ENCODE measurements at places on chromosomes 6 and 20.

- DNase-seq = peak; percentile 63
Observed at GRCh38 chr20:46013829-46014516, 5.3 kb downstream of the MMP9 start.

- DNase-seq = no peak
Observed at GRCh38 chr6:67221226-67221625, 1413.9 kb upstream of the ADGRB3 start.

- no peak for DNase-seq
Observed at GRCh38 chr20:62477669-62478455, 2.1 kb upstream of the GATA5 start.

DNA sequence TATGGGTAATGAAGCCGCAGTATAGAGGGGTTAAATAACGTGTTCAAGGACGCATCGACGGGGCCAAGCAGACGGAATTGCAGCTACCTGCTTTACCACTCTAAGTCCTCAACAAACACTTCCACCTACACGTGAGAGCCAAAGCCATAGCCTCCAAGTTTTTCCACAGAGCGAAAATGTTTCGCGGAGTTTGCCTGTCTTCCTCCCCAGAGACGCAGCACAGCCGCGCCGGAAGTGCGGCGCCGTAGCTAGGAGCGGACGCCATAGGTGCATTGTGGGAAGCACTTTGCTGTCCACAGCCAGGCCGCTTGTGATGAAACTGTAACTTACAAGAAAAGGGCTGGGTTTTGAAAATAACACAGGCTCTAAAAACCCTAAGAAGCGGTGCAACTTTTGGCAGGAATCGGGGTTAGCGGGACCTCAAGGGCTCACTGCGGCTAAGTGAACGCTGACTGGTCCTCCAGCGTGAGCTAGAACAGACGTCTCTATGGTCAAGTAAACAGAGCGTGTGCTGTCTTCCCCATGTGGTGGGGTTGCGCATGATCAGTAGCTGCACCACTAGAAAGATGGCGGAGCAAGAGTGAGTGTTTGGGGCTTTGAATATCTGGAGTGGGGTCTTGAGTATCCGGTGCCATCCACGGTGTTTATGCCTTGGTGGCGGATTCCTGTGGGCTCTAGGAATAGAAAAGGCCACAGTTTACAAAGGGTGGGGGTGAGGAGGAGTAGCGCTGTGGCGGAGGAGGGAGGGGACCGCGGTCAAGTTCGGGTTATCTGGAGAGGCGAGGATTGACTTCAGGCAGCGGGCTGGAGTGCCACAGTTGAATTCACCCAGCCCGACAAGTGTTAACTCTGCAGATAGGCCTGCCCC lies at the start of gene RPL7L1:
RPL7L1 (plus strand) TSS at position 245 of the 868 bp plus-strand sequence; CDS start at position 540, 295 bp downstream.
- DNase-seq = peak; percentile 80

DNA sequence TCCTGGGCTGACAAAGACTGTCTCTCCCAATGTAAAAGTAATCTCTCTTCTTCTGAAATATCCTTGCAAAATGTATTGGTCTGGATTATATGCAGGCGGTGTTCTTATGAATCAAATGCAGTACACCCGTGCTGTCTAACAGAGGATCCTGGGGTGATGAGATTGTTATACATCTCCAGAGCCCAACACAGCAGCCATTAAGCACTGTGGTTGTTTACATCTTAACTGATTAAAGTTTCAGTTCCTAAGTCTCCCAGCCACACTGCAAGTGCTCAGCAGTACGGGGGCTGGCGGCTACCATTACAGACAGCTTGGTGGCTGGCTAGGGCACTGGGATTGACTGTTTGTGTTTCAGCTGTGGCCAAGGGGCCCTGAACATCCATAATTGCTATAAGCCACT lies 7.0 kb downstream of the UNC93A start:
- no peak for DNase-seq

DNA sequence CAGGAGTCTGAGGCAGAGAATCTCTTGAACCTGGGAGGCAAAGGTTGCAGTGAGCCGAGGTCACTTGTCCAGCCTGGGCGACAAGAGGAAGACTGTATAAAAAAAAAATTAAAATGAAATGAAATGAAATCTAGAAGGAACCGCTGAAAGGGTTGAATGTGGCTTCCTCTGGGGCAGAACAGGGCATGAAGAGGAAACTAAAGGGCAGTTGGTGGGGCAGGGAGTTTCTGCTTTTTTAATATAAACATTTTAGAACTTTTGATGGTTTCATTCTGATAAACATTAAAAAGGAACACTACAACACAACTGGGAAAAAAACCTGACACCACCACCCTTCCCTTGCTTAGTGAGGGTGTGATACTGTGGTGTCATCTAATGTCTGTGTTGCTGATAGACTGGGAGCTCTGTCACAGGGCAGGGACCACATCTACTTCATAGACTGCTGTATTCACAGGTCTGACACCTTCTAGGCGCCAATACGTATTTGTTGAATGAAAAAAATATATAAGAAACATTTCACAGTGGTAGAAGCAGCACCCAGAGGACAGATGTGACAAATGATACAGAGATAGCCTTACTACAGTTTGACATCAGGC lies 128.9 kb downstream of the ADAT2 start:
- DNase-seq = no peak

GRCh38 chr6:42403421-42403820 lies 48.3 kb downstream of the TRERF1 start:
- DNase-seq = no peak

GRCh38 chr6:10418862-10419748 lies 4.2 kb upstream of the TFAP2A start:
- DNase-seq = no peak

DNA sequence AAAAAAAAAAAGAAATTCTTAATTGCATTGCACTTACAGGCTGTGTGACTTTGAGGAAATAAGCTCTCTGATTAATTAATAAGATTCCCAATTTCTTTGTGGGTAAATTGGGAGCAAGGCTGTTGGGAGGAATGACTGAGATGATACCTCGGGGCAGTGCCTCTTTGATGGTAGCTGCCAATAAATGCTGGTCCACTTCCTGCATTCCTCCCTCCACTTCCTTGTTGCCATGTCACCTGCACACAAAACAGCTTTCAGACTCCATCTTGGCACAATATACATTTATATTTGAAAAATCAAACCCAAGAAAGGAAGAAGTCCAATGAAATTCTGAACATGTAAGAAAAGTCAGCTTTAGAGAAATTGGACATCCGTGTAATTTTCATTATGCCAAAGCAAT lies 45.1 kb downstream of the MTHFD1L start:
- DNase-seq = no peak

DNA sequence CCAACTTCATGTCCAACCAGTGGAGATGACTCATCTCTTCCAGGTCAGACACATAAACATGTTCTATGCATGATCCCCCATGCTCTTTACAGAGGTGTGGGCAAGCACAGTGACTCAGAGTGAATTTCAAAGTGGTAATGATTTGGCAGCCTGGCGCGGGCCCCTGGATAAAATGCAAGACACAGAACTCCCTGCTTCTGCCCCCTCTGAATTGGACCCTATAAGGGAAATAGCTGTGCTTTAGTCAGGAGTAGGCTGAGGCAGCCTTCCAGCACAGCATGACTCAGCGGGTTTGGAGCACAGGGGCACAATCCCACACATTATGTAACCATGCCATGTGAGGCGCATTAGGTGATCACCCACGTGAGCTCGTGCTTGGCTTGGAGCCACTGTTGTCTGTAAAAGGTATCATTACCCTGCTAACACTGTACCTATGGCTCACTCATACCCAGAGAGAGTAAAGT lies 127.4 kb downstream of the C6orf118 start:
- DNase-seq = no peak

DNA sequence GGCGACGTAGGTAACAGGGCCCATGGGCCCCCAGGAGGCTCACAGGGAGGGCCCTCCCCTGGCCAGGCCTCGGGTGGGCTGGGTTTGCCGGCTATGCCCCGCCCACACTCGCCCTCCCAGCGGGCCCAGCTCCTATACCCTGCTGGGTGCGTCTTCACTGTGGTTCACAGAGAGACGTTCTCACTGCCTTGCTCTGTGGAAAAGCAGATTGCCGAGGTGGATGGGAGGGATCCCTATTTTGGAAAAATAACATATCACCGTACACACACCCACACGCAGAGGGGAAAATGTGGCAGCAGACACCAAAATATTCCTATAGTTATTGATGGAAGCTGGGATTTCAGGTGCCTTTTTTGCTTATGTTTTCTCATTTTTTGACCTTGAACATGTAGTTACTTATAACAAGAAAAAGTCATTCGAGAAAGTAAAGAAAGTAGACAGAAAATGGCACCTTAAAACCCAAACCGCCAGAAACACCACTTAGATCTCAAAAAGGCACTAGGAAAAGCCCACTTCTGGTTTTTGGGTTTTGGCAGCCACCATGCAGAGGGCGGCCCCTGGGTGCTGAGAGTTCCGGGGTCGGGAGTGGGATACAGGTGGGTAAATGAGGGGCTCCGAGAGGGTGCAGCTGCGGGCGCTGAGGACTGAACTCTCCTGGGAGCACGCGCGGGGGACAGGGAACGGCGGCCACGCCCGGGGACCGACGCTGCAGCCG lies 49.4 kb downstream of the TMEM242 start:
- DNase-seq = peak; percentile 22

- DNase-seq = no peak
Observed at GRCh38 chr6:66376001-66376400, 669.0 kb upstream of the EYS start.

- DNase-seq = no peak
Observed at GRCh38 chr6:142698751-142699150, 246.2 kb downstream of the HIVEP2 start.

DNA sequence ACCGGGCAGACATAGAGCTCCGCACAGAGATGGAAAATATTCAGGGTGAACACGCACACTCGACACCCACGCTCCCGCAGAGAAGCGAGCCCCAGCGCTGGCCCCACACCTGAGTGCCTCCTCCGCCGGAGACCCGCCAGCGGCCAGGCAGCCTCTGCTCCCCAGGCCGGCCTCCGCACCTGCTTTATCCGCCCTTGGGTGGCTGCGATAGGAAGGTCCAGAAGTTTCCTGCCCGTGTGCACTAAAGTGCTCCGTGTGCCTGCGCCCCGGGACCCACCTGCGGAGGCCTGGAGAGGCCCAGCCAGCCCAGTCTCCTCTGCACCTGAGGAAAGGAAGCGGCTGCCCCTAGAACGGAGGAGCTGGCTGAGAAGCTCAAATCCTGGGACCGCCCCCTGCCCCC lies 10.8 kb upstream of the FOXC1 start:
- DNase-seq = no peak

DNA sequence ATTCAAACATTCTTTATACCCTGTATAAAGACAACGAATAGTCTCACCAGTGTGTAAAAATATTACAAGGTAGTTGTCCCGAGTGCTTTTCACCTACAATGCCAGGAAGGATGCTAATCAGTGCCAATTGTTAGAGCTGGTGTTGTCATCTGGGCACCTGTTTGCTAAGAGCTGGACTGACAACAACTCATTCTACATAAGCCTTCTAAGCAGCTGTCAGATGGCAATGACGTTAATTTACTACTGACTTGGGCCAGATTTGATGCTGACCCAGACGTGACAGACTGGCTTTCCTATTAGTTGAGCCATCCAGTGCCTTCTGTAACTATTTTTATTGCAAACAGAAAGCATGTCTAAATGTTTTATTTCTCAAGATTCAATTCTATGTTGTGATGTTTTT lies 355.2 kb downstream of the ADGRB3 start:
- no peak for DNase-seq

DNA sequence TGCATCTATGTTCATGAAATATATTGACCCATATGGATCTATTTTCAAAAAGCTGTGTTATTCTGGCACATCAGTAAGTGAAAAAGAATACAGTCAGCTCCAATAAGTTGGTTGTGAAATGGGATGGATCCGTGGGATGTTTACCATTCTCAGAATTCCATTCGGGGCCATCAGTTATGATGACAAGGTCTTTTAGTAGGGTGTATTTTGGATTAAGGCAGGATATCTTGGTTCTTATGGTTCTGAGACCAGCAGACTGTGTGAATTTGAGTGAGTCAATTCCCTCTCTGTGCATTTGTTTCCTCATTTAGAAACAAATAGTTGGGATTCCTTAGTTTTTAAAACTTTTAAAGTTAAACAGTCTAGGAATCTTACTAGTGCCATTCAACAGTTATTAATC lies 287.4 kb downstream of the CD109 start:
- DNase-seq = no peak

DNA sequence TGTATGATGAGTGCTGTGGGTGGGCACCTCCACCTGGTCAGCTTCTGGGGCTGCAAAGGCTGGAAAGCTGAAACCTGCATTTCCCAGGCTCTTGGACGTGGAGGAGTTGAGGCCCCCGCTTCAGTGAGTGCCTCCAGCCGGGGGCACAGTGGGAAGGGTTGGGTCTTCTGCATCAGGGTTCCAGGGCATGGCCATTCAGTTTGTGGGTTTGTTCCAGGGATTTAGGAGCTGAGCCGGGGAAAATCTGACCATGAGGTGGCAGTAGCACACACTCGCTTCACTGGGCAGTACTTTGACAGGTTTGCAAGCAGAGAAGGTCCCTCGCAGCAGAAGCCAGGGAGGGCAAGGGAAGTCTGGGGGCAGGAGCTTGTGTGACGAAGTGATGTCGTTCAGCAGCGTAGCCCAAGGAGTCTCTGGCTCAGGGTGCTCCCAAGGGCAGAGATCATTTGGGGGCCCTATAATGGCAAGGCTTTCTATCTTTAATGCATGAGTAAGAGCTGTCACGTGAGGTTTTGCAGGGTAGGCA lies 69.5 kb upstream of the SULF2 start:
- no peak for DNase-seq

DNA sequence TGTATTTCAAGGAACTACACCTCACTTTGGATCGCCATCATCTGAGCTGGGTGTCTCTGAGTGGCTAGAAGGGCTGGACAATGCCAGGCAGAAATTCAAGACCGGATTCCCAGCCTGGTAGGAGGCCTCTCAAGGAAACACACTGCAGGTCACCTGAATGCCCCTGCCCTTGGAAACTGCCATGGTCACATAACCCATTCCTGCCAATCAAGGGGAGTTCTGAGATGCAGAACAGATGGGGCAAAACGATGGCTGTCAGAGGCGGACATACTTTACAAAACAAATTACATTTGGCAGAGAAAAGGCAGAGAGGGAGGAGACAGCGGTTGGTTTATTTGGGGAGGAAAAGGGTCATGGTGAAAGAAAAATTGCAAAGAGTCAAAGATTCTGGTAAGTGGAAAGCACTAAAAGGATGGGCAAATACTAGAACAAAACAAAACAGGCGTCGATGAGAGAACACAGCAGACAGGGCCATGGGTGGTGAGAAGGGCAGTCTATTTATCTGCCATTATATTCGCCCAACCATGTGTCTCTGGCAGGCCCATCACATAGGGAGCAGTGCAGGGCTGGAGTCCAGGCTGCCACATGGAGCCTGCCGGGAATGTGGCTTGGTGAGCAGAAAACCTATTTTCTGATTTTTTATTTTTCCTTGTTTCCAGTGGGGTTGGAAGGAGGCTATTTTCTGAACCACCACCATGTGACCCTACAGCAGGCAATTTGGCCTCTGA lies 13.5 kb downstream of the BEND3 start:
- DNase-seq = no peak

All from activated CD4-positive, CD25-positive, alpha-beta regulatory T cell (primary cell).